ENCODE measurements at places on chromosomes 1 and 21.

- DNase-seq: no peak
These were observed 134.0 kb downstream of the FAM78B start for GRCh38 chr1:166032572-166033371.

GRCh38 chr1:28926629-28927265 is 12.4 kb downstream of the EPB41 start:
- peak; percentile 87 for DNase-seq

DNA sequence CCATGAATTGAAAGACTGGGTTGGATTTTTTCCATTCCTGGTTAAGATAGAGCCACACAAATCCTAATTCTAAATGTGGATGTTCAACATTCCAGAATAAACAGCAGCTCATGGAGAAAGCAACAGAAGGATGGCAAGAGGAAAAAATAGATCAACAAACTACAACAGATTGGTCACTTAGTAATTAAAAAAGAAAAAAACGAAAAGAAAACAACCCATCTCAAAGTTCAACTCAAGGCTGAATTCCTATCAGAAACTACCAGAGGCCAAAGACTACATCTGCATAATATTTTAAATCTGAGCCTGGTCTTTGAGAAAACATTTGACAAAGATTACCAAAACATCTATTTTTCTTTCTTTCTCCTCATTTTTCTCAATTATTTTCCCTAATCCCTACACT is 69.9 kb downstream of the TGFBR3 start:
- no peak for DNase-seq

- DNase-seq: no peak
These were observed 28.0 kb downstream of the IARS2 start for GRCh38 chr1:220121791-220122530.

DNA sequence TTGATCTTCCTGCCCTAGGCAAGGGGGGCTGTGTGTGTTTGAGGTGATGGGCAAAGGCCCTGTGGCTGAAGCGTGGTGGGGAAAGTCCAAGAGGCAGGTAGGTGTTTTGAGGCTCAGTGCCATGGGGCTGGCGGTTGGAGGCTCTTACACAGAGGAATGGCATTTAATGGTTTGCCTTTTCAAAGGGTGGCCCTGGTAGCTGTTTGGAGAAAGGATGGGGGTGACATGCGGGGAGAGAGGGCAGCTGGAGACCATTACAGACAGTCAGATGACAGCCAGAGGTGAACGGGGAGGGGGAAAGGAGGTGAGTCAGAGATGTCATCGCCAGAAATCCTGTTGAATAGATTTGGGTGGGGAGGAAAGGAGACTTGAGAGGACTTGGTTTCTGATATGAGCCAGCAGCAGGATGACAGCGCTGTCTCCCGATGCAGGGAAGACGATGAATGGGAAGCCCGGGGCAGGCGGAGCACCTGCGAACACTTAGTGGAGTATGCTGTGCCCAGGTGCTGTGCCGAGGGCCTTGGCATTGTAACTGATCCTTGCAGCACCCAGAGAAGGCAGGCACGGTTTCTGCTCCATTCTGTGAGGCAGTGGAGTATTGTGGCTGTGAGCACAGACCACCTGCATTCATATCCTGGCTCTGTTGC is 56.3 kb downstream of the MAN1C1 start:
- DNase-seq: no peak

GRCh38 chr1:47184822-47185677 is 4.8 kb downstream of the PDZK1IP1 start:
- no peak for DNase-seq

DNA sequence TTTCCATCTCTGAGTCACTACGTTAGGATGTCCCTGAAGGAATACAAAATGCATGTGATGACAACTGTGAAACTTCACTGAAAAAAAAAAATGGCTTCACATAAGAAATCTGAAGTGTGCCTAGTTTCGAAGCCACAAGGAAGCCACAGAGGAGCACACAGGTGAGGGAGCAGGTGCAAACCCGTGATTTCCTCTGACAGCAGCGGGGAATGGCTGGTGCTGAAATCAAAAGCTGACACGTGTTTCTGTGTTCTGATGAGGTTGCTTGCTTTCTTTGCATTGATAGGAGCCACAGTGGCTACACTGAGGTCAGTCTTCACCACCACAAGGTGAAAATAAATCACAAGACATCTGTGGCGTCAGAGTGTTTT is 105.7 kb upstream of the TLR5 start:
- peak; percentile 80 for DNase-seq

GRCh38 chr21:40243685-40244084 is 376.4 kb downstream of the PCP4 start:
- no peak for DNase-seq

- DNase-seq: no peak
These were observed 951 bp upstream of the LINGO4 start for GRCh38 chr1:151806170-151806569.

DNA sequence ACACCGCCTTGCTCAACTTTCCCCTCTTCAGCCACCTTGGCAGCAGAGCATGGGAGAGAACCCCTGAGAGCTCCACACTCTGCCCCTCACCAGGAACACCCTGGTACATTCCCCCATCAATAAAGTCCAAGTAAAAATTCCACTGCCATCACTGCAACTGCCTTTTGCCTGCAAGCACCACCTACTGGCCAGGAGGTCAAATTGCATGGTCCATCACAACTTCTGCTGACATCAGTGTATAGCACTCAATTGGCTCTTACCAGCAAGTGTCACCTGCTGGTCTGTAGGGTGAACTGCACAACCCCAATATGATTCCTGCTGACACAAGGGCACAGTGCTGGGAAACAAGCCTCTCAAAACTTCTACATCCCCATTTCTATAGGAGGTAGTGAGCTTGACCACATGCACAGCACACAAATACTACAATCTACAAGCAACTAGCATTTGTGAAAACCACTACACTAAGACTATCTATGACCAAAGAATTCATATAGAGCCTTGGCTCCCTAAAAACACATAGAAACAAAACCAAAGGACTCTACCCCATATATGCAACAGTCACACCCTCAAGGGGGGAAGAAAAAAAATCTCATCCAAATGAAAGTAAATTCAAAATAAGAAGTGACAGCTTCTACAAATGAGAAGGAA is 69.2 kb downstream of the FASLG start:
- DNase-seq: peak; percentile 41

DNA sequence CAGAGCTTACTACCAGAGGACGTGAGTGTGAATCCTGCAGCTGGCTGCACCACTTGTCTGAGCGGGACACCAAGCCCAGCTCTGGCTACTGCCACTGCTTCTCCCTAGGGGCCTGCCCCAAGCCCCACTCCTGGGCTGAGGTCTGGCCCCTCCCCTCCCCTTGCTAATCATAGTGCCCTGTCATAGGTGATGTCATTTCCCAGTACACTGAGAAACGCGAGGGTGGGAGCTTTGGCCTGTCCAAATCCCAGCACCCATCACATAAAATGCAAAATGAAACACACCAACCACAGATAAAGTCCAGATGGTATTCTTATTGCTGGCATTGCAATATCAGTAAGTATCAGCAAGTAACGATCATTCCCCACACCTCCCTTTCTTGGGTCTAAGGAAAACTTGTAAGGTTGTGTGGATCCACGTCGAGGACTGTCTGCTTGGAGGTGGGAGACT is 77.7 kb downstream of the TOMM20 start:
- DNase-seq: no peak

- DNase-seq: no peak
These were observed 51.7 kb downstream of the CASZ1 start for GRCh38 chr1:10744654-10745238.

DNA sequence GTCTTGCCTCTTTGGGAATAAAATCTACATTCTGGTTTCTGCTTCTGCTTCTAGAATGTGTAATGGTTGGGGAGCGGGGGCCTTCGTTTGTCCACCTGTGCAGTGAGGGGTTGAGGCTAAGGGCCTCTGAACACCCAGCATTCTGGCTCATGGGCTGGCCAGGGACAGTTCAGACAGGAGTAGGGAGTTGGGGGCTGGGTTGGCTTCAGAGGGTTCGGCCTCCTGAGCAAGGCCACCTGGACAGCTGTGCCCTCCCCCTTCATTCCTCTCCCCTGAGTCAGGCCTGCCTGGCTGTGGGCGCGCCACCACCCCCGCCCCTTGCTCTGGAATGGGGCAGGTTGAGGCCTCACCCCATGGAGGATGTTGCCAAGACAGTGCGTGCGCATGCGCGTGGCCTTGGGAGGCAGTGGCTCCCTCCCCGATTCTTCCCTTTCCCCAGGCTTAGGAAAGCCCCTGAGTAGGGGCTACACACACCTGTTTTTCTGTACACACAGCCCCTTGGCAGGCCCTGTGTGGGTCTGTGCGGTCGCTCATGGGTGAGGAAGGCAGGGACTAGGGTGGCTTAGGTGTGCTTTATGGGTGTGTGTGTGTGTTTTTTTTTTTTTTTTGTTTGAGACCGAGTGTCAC is 57.0 kb downstream of the YARS1 start:
- no peak for DNase-seq

DNA sequence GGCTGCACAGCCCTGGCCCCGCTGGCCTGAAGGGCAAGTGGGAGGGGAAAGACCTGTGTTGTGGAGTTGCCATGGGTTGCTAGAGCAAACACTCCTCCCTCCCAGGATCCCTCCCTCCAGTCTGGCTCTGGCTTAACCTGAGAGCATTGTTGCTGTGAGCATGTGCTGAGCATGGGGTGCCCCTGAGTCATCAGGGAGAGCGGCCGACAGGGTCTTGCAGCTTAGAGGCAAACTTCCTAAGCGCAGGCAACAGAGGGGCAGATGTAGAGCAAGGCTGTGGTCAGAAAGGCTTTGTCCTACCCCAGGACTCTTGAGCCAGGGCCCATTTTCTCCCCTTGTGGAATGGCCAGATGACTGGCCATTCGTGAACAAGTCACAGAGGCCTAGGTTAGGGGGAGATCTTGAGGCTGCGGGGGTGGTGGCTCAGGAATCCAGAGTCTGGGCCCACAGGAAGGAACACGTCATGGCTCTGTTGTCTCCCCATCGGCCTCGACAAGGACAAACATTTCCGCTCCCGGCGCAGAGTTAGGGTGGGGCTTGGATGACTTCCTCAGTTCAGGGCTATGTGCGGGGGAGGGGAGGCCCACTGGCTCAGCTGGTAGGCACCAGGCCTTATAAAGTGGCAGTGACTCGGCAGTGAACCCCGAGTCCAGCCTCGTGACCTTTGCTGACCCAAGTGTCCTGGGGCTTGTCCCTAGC is 362 bp upstream of the DYNLT4 start:
- DNase-seq: peak; percentile 95

DNA sequence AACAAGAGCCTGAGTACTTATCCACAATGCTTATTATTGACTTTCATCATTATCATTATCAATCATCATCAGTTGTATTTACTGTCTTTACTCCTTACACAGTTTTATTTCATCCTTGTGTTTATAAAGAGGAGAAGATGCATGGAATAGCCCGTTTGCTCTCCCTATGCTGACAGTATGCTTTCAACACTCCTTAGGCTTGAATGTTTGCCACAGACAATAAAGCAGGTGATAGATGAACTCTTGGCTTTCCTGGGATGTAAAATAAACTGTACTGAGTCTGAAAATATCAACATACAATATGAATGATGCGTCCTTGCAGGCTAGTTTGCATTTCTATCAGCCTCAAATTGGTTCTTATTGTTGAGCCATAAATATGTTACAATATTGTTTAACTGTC is 891.8 kb upstream of the NCAM2 start:
- no peak for DNase-seq

DNA sequence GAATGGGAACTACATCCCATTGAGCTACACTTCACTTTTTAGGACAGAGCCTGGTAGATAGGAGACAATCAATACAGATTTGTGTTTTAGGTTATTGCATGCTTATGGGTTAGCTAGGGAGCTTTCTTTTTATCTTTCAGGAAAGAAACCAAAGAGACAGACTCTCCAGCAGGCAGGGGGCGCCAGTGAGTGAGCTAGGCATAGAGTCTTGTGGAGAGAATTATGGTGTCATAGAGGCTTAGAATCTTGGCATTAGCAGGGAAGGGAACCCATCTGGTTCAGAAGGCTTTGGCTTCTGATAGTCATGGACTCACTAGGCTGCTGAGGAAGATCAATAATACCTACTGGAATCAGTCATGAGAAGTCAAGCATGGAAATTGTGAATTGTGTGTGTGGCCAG is at the start of gene SMCP:
Gene SMCP (plus strand): TSS at position 281 of the 400 bp plus-strand sequence. CDS start 6,101 bp downstream, outside the sequence.
- no peak for DNase-seq

DNA sequence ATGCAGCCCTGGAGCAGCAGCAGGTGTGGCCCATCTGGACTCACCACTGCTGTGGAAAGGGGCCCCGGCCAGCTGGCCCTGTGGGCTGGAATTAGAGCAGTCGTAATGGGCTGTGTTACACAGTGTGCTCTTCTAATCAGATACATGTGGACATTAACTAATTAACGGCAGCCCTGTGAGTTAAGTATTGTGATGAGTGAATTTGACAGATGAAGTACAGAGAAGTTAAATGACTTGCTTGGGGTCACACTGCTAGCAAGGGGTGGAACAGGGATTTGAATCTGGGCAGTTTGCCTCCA is 58.6 kb downstream of the MDM4 start:
- DNase-seq: no peak

GRCh38 chr1:110192541-110192940 is 17.6 kb upstream of the KCNC4 start:
- no peak for DNase-seq

DNA sequence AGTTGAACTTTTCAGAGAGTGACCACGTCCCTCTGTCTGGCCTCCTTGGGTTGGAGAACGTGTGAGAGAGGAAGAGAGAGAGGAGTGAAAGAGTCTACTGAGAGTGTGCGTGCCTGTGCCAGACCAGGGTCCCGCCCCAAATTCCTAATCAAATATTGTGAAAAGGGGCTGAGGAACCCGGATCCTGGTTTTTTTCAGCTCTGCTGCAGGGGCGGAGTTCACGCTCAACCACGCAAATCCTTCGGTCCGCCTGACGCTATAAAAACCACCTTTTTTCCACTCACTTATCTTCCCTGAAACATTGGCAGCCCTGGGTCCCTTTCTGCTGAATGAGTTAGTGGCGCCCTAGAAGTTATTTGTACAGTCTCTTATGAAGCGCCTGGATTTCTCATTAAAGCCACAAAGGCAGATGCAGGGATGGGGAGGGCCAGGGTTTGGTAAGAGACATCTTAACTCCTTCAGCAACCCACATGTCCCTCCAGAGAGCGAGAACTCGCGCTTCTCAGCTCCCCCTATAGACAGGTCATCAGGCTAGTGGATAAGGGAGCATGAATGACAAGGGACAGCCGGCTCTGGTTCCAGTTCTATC is at the start of gene FMOD:
Gene FMOD (minus strand): TSS at position 86 of the 589 bp plus-strand sequence. CDS start 2,852 bp downstream, outside the sequence.
- no peak for DNase-seq

- DNase-seq: no peak
These were observed 142.9 kb upstream of the DUSP10 start for GRCh38 chr1:221884821-221885220.

Data from central memory CD4-positive, alpha-beta T cell (primary cell).